CD4-positive, CD25-positive, alpha-beta regulatory T cell (primary cell): ENCODE measurements at places on chromosomes 4 and X. TPM values are rescaled to one million over a fixed set of nuclear protein-coding genes. Genes with fewer than 3 reads are reported as not detected.

TCEAL7 gene
- not detected for total RNA-seq

DNA sequence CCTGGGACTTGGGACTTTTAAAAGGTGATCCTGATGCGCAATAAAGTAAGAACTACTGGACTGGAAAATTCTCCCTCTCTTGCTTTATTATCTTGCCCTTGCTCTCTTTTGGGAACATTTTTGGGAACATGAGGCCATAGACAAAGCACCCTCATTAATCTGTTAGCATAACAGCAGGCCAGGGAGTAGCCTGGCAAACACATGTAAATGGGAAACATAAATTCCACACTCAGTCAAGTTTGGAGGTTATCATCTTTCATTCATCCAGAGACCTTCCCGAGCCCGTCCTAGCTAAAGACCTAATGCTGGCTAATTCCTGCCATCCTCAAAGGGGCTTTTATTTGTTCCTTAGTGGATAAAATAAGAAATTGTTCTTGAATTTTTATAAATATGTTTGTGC is 162.8 kb upstream of the ARX start:
- no peak overlapping the region for H3K4me3 ChIP-seq
- no peak overlapping the region for H3K27ac ChIP-seq
- no peaks in the 10 kb centered on the region for H3K36me3 ChIP-seq
- no peaks in the 10 kb centered on the region for H3K27me3 ChIP-seq
- H3K4me1 ChIP-seq, result no peaks in the 10 kb centered on the region

- peaks cover 2% of the 10 kb centered on the region for H3K27me3 ChIP-seq
- no peak overlapping the region for H3K27ac ChIP-seq
- peaks cover 3% of the 10 kb centered on the region for H3K4me1 ChIP-seq
- peak; percentile 15 for DNase-seq
- H3K4me3 ChIP-seq, result no peak overlapping the region
Observed at GRCh38 chr4:152063621-152064240, 302.9 kb upstream of the GATB start.

GRCh38 chr4:80027611-80028010 is 45.4 kb downstream of the ANTXR2 start:
- no peaks in the 10 kb centered on the region for H3K4me1 ChIP-seq
- no peak overlapping the region for H3K4me3 ChIP-seq
- H3K27ac ChIP-seq, result no peak overlapping the region
- peaks cover 79% of the 10 kb centered on the region for H3K36me3 ChIP-seq
- H3K27me3 ChIP-seq, result no peaks in the 10 kb centered on the region
